ENCODE measurements at places on chromosomes 1 and 21. TPM values are rescaled to one million over a fixed set of nuclear protein-coding genes. Genes with fewer than 3 reads are reported as not detected.

KRTCAP2 gene
- total RNA-seq: 112 TPM

TCHH gene
- 0.05 TPM for total RNA-seq

CD1C gene
- 0.22 TPM for total RNA-seq

HTR1D gene
- not detected for total RNA-seq

DIO1 gene
- total RNA-seq: not detected

SH3D21 gene
- total RNA-seq: 3.3 TPM

UBXN10 gene
- total RNA-seq: 0.30 TPM

FBLIM1 gene
- 40.6 TPM for total RNA-seq

PGLYRP3 gene
- not detected for total RNA-seq

RPE65 gene
- total RNA-seq: 0.13 TPM

TNFRSF25 gene
- 8.5 TPM for total RNA-seq

VHLL gene
- total RNA-seq: not detected

SLC41A1 gene
- total RNA-seq: 238 TPM

GRCh38 chr1:117389779-117390178, 22.5 kb downstream of the MAN1A2 start:
- DNase-seq: no peak

- DNase-seq: no peak
Measured at GRCh38 chr1:25520446-25521061, 22.9 kb upstream of the LDLRAP1 start.

DNA sequence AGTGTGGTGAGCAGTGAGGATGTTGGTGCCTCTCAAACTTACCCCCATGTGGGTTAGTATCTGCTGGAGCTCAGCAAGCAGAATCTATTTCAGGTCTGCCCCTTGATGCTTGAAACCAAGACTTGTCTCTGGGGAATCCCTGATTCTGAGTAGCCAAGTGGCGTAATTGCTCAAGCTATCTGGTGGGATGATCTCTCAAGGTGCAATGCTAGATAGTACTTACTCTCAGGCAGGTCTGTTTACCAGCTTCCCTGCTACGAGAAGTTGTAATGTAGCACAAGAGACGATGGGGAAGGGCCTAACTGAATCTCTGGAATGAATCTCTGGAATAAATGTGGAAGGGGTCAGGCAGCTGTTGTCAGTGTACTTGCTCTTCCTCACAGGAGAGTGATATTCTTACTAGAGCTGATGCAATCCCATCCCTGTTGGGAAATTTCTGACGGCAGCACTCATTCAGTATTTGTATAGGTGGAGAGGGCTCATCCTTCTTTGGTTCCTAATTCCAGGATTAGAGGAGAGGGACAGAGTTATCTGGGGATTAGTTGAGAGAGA, 65.4 kb downstream of the MACF1 start:
- no peak for DNase-seq

DNA sequence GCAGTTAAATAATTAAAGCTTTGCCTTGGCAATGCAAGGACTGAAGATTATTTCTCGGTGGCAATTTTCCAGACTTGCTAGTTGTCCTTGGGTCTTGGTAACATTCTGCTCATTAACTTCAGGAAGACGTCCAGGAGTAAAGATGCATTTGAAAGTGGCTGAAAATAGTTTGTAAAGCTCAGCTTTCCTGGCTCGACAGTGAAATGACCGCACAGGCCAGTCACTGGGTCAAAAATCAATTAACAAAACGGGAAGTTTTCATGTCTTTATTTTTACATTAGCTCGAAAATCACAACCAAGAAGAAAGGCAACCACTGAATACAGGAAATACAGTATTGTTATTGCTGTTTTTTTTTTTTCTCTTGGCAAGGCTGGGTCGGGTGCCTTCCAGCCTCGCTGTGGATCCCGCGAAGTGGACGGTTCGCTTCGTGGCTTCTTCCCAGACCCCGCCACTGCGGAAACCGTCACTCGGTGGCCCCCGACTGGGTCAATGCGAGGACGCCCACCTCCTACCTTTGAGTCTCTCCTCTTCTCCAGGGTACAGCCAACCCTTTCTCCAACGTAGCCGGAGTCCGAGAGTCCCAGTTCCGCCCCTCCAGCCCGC, 479 bp upstream of the SNX7 start:
- no peak for DNase-seq

GRCh38 chr1:53145051-53145600, 2.7 kb upstream of the SLC1A7 start:
- no peak for DNase-seq

- DNase-seq: no peak
Measured at GRCh38 chr1:84382127-84382526, 16.2 kb upstream of the DNASE2B start.

- no peak for DNase-seq
Measured at GRCh38 chr1:208767816-208768215, 523.6 kb upstream of the PLXNA2 start.

DNA sequence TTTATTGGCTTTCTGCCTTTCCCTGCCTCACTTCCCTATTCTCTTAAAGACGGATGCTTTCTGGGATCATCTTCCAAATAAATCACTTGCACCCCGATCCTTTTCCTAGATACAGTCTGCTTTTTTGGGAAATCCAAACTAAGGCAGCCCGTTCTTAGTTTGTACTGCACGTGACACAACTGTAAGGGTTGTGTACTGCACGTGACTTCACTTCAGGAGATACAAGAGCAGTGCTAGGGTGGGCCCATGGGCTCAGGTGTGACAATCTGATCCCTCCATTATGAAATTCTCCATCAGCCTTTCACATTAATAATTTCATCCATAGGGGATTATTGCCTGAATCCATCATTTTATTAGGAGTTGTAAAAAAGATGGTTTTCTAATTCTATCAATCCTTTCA, 33.8 kb upstream of the SPOCD1 start:
- no peak for DNase-seq

DNA sequence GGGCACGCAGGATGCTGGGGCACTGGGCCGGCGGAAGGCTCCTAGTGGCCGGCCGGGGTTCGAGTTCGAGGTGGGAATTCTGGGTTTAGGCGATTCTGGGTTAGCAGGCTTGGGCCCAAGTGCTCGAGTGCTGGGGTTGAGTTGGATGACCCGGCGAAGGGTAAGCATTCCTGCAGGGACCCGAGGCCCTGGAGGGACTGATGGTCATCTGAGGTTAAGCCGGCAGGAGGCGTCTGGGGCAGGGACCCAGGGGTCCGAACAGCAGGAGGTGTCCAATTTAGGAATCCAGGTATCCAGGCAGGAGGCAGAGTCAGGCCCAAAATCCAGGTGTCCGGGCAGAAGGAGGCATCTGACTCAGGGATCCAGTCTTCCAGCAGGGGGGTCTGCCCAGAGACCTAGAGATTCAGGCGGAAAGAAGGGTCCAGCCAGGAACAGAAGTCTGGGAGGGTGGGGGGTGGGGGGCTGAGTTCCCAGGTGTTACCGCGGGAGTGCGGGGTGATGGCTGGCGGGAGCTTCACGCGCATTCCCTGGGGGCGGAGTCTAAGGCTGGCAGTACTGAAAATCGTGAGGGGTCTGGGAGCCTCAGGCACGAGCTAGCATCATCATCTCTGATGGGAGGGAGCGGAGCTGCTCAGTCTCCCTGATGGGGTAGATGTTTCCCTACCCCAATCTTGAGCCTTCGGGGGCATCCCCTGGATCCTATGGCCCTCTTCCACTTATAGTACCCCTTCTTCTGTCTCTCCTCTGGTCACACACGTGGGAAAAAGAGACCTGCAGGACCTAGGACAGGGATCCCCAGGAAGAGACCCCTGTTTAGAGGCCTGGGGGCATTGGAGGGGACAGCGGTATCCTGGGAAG, 585 bp downstream of the GPR3 start:
- DNase-seq: no peak

DNA sequence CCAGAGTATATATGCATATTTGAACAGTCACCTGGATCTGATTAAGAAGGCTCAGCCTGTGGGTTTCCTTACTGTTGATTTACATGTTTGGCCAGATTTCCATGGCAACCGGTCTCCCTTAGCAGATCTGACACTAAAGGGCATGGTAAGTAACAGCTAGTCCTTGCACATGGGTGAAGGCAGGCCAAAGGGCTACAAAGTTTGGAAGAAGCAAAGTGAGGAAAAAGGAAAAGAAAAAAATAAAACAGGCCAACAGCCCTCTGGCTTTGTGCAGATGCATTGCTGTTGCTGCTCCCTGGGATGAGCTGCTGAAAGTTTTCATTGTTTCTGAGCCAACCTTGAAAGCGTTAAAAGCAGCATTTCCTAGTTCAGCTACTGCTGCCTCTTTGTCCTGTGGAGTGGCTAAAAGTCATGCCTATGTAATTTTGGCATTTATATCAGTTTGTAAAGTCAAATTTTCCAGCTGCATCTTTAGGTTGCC, 176.5 kb upstream of the HOOK1 start:
- DNase-seq: no peak

GRCh38 chr1:28157894-28158293, 18.6 kb downstream of the PTAFR start:
- DNase-seq: no peak

DNA sequence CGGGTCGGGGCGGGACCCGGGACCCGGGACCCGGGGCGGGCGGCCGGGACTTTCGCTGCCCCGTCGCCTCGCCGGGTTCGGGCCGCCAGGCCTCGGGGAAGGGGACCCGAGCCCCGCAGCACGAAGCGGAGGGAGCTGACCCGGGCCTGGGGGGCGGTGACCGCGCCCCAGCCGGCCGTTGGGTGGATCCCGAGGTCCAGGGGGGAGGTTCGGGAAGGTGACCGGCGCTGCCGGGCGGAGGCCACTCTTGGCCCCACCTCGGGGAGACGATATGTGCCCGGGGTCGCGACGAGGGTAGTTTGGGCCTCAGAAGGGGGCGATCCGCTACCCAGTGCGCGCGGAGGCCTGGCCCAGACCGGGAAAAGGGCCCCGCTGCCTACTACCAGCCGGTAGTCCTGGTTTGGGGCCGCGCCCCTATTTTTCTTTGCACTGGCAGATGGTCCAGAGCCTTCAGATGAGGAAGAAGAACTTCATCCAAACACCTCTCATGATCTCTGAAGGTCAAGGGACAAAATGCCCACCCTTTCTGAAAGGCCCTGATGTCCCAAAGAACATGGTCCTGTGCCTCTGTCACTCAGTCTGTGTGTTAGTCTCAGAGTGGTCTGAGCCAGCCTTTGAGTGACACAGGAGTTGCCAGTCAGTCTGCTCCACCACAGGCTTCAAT, 766 bp downstream of the AGO4 start:
- DNase-seq: peak; percentile 78

GRCh38 chr1:204398197-204399125, 13.2 kb downstream of the PPP1R15B start:
- DNase-seq: no peak

DNA sequence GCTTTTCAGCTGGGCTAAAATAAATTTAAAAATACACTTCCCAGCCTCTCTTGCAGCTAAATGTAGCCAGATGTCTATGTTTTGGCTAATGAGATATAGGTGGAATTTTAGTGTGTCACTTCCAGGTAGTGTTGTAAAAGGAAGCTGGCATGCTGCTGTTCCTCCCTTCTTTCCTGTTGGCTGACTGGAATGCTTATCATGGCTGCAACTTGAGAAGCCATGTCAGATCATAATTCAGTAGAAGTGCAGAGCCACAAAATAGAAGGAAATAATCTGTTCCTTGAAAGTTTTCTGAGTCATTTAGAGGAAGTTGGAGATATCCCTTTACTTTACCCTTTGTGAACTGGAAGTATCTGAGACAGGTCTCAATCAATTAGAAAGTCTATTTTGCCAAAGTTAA, 10.9 kb upstream of the RBM15 start:
- no peak for DNase-seq

DNA sequence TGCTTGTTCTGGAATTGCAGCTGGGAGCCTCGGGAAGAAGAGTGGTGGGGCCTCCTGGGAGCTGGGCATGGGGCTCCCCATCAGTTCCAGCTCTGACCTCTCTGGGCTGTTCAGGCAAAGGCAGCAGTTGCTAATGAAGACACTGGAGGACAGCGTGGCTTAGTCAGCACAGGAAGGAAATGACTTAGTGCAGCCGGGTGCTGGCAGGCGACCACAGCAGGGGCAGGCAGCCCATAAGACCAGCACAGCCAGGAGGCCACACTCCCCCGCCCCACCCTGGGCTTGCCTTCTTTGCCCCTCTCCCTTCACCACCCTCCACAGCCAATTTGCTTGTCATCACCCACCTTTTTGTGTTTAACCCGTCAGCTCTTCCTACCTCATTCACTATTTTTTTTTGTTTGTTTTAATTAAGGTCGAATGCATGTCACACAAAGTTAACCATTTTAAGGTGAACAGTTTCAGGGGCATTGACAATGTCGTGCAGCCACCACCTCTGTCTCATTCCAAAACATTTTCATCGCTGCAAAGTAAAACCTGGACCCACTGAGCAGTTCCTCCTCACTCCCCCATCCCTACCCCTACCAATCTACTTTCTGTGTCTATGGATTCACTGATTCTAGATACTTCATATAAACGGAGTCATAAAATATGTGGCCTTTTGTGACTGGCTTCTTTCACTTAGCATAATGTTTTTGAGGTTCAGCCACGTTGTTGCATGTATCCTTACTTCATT, 10.9 kb downstream of the OLIG2 start:
- DNase-seq: peak; percentile 90
